ENCODE measurements at places on chromosomes 2 and 18. TPM values are rescaled to one million over a fixed set of nuclear protein-coding genes. Genes with fewer than 3 reads are reported as not detected.

Gene FLACC1
- total RNA-seq = 2.1 TPM

GRCh38 chr18:59070181-59070912 lies 69.3 kb upstream of the SEC11C start:
- peak; percentile 91 for DNase-seq

GRCh38 chr2:162925595-162925994 lies 87.0 kb upstream of the KCNH7 start:
- no peak for DNase-seq

DNA sequence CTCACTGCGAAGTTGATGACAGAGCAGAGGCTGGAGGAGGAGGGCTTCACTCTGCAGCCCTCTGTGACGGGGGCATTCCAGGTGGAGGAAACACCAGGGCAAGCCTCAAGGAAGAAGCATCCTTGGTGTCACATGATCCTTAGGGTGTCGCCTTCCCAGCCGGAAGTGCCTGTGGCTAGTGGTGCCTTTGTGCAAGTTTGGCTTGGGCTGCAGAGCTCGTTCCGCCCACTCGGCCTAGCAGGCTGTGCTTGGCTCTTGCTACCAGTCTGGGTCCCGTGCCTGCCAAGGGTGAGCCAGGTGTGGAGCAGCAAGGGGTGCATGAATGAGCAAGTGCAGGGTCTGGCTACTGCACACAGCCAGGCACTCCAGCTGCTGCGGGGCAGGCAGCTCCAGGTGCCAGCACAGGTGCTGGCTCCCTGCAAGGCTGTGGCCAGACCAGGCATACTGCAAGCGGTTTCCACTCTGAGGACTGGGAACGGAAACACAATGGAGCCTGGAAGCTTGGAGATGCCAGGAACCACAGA lies 325.3 kb upstream of the SMIM21 start:
- DNase-seq = no peak

Gene CROCC2
- total RNA-seq = not detected

Gene MROH2A
- not detected for total RNA-seq

- DNase-seq = no peak
Observed at GRCh38 chr2:240451108-240451611, 15.7 kb downstream of the GPC1 start.

DNA sequence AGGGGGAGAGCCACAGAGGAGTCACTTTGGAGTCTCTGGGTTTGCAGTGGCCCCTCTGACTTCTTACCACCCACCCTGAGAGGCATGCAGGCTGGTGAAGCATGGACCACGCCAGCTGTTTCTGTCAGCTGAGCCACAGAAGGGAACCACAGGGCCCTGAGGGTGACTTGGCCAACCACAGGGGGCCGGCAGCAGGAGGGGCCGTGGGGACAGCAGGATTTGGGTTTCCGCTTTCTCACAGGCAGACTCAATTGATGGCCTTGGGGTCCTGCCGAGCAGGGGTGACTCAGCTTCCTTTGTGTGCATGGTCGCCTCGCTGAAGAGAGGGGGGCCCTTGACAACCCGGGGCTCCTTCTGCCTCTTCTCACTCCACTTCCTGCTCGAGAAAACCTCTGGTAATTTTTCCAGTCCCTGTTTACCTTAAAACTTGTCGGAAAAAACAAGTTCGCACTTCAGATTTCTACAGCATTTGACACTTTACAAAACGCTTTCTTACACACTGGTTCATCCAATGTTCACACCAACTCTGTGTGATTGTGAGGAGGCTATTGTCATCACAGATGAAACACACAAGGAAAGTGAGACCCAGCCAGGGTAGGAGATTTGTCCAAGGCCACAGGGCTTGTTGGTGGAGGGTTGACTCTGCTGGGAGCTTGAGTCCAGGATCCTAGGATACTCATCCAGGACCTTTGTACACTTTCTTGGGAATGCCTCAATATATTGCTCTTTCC lies 311.2 kb downstream of the LPIN1 start:
- DNase-seq = no peak

All from osteocyte (in vitro differentiated cells).